NCI-H69 (cell line): ENCODE measurements at places on chromosomes 5 and 9.

DNA sequence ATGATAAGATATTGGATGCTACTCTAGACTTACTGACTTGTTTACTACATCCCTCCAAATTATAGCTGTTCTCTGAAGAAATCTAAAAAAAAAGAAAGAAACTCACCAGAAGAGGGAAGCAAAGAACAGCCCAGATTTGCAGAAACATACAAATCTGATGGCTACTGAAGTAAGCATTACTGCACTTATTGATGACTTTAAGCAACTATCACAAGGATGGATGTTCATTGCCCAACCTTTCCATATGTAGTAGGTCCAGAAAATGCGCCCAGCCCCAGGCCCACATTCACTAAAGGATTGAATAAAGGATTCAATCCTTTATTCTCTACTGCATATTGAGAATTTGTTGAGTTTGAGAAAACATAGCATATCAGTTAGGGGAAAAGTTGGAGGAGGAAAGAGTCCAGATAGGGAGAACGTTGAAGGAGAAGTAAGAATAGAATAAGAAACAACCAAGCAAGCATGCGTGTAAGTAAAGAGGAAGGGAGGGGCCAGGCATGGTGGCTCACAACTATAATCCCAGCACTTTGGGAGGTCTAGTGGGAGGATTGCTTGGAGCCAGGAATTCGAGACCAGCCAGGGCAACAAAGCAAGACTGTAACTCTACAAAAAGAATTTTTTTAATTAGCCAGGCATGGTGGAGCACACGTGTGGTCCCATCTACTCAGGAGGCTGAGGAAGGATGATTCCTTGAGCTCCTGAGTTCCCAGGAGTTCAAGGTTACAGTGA, 33.8 kb upstream of the DTWD2 start:
- peak; percentile 47 for DNase-seq

GRCh38 chr9:3528451-3528850, 2.6 kb upstream of the RFX3 start:
- peak; percentile 83 for DNase-seq

DNA sequence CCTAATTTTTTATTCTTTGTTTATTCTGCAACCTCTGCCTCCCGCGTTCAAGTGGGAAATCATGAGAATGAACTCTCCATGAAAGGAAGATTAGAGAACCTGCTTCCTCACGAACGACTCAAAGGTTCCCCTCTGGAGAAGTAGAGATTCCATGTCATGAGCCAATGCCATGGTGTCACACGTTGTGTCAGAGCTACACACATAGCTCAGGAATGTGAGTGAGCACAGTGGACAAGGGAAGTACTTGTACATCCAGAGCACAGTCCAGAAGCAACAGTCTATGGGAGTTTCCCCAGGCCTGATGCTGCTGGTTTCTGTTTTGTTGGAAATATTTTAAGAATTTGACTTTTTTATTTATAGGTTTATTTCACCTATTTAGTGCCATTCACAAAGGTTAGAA, 26.8 kb upstream of the PPP2CA start:
- DNase-seq: no peak

DNA sequence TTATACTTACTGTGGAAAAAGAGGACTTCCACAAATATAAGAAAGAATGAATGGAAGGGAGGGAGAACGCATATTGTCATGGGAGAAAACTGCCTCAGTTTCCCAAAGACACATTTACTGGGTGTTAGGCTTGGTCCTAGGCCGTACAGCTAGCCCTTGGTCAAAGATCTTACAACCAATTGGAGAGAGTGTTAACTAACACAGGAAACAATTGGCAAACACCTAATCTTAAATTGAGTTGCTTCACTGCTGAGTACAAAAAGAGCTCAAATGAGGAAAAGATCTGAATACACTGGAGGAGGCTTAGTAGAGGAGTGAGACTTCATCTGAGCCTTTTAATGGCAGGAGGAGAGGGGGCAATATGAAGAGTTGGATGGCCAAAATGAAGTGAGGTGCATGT, 161.7 kb downstream of the GLIS3 start:
- no peak for DNase-seq

DNA sequence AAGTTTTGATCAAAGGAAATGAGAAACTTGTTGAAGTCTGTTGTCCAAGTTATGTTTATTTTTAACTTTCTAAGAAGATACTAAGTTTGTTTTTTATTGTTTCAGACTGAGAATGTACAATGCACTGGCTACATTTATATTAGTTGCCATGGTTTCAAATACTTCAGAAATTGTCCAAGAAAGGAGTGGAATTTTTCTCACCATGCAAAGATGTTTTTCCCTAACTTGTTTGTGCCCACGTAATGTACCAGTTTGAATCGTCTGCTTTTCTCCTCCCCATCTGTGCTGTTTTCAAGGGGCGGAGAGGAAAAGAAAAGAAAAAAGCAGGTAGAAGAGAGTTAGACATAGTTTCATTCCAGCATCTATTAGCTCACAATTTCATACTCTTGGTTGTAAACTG, 407.0 kb downstream of the KCTD16 start:
- no peak for DNase-seq

GRCh38 chr5:172364773-172365172, 81.2 kb upstream of the UBTD2 start:
- DNase-seq: peak; percentile 20

GRCh38 chr5:167813389-167813788, 478.1 kb upstream of the WWC1 start:
- no peak for DNase-seq

DNA sequence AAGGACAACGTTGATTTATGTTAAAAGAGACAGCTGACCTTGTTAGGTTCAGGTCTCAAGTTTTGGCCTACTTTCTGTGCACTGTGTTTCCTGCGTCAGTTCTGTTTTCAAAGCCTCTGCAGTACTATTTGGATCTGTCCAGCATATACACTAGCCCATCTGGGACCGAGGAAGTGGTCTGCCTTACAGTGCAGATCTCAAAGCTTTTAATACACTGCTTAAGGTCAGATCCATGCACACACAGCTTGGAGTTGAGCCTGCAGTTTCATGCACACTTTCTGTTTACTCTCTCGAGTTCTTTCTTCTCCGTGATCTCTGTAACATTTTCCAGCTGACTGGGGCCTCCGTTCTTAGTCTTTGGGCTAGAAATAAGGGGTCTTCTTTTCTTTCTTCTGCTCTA, 24.1 kb downstream of the CARTPT start:
- no peak for DNase-seq

- peak; percentile 97 for DNase-seq
These were observed 194.5 kb downstream of the ARL15 start for GRCh38 chr5:54115735-54116403.

DNA sequence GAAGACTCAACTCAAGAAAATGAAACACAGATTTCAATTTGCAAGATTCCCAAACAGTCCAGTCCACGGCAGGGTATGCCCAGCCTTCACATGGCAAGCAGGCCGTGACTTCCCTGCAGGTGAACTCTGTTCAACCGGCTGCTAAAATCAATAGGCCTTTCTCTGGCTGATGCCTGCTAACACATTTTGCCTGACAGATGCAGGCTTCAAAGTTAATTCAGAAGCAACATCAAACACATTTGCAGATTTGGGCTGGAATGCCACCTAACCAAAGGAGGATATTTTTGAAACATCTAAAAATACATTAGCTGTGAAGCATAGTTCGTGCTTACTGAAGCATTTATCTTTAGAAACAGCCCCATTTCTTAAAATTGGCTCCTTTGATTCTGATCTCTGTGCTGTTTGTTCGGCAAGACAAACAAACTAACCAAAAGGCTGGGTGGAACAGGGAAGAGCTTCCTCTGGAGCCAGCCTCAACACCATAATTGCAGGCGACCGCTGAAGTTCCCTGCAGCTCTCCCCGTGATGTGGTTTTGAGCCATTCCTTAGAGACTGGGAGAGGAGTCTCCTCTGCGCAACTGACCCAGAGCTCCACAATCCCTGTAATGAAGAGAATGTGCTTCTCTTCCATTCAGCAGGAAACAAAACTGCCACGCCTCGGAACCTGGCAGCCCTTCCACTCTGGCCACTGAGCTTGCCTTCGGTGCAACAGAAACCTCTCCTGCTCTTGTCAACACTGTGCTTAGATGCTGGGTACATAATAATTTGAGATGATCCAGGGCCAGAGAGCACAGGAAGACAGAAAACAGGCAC, 126.5 kb downstream of the MYO10 start:
- peak; percentile 68 for DNase-seq
